ENCODE measurements at places on chromosomes 5 and 9.

GRCh38 chr9:13576101-13576500 lies 296.6 kb upstream of the MPDZ start:
- no peak for DNase-seq

DNA sequence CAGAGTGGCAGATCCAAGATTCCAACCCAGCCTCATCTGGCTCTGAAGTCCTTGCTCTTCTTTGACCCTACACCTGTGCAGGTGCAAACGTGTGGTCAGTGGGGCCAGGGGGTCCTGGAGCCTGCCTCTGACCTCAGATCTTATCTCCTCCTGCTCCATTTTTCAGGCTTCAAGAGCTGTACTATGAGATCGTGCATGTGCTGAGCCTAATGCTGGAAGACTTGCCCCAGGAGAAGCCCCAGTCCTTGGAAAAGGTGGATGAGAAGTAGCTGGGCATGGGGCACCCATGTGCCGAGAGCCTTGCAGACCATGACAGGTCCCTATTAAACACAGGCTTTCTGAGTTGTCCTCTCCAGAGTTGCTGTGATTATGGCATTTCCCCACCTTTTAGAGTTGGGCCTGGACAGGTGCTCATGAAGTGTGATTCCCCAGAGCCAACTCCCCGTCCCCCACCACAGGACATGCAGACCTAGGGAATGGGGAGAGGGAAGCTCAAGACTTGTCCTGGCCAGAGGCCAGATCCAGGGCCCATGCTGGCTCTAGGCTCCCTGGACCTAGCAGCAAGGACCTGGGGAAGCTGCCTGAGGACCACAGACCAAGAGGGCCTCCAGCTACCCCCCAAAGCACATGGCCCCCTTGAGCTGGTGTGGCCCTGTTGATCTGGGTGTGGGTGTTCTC lies 22.5 kb downstream of the PITX1 start:
- DNase-seq = no peak

- DNase-seq = no peak
Measured at GRCh38 chr9:137731947-137732813, 113.4 kb downstream of the EHMT1 start.

GRCh38 chr5:170338933-170339779 lies 41.6 kb upstream of the LCP2 start:
- peak; percentile 19 for DNase-seq

DNA sequence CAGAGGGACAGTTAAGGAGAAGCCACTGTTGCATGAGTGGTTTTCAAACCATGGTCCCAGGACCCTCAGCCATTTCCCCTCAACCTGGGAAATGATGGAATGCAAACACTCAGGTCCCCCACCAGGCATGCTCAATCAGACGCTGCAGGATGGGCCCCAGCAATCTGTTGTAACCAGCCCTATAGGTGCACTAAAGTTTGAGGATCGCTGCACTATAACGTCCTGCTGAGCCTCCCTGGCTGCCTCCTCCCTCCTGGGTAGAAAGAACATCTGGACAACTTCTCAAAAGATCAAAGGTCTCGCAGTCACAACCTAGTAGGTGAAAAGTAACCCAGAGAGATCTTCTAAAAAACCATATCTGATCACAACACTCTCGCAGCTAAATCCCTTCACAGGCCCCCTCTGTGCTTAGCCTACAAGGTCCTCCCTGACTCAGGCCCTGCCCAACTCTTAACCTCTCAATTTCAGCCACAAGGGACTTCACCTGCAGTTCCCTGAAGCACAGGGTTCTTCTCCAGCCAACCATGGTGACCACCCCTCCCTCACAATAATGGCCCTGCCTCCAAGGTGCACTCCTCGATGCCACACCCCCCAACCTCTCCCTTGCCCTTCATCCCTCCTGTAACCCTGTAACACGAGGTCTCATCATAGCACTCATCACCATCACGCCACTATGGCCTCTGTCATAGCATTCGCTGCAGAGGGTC lies 3.5 kb downstream of the SHB start:
- DNase-seq = no peak

DNA sequence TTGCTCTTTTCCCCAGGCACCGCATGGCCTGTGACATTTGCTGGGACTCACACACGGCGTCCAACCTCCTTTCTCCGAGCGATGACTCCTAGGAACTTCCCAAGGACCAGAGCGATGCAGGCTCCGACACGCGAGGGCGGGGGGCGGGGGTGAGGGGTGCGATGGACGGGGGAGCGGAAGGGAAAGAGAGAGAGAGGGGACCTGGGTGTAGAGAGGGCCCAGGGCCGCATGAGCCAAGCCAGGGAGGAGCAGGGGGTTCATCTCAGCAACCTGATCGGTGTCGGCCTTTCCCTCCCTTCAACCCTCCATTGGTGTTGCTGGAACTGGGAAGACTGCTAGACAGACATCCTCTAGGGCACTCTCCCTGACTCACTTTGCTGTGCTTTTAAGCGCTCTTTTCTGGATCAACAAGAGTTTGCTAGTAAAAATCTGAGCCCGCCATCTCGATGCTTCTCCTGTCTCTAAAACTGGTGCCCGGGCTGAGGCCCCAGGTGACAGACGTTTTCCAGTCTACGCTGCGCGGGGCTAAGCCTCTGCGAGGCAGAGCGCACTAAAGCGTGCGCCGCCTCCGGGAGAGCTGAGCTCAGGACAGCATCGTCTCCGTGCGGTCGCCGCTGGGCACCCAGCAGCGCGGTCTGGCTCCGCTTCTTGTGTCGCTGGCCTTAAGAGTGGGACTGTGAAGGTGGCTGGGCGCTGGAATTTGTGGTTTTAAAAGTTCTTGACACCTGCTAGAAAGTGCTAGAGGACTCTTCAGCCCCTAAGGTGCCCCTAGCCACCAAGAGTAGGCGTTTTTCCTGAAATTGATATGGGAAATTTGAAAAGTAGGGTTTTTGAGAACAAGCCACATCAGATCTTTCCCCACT lies 1.0 kb upstream of the TSLP start:
- no peak for DNase-seq

- DNase-seq = no peak
Measured at GRCh38 chr5:1068895-1069719, 42.8 kb downstream of the SLC12A7 start.

DNA sequence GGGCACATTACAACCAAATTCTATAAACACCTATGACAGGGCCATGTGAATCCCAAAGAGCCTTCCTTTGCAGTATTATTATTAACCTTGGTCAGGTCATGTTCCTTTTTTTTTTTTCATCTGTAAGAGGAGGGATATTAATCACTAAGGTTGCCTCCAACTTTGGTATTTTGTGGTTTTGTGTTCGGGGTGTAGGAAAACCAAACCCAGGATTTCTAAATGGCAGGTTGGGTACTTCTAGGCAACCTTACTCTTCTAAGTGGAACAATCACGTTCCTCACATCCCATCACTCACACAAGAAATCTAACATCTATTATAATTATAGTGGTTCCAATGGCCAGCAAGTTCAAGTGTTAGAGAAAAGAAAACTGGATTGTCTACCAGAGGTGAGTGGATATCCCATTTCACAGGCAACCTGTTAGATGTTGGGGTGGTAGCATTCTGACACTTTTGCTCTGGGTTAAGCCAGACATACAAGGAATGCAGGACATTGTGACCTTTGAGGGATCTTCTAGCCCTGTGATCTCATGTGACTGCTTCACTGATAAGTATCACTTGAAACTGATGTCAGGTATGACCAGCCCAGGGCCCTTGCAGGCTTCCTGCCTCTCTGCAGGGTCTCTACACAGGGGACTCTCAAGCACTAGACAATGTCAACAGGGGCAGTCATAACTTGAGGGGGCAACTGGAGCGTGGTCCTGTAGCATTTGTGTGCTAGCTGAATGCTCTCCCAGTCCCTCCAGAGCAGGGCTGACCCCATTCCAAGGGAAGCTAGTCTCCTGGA lies 126.2 kb upstream of the VLDLR start:
- DNase-seq = no peak

DNA sequence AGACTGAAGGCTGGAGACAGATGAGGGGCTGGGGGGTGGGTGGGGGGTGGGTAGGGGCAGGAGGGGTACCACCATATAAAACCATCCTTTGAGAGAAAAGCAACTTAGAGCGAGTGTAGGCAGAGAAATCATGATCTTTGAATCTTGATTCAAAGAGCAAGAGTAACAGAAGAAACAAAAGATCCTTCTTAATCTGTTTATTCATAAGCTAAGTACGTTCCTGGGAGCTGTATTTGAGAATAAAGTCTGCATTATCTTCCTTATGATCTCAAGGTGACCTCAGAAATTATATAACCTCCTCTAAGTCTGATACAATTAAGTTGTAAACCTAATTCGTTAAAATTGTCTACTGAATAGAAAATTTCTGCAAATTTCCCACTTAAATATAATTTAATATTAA lies 558.8 kb downstream of the NR2F1-AS1 start:
- no peak for DNase-seq

DNA sequence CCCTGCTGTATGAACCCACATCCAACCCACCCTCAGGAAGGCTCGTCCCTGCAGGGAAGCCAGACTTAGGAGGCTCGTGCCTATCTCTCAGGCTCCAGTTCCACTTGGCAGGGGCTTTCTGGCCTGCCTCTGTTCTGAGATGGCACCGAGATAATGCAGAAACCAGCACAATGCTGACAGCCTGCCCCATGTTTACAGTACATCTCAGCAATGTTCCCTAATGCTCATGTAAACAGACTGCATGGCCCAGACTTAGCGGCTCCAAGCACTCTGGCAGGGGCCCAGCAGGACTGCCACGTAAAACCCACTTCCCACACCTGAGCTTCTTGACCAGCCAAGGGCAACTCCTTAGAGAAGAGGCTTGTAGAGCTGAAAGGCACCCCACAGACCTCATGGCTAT lies 499.5 kb upstream of the BRINP1 start:
- DNase-seq = no peak

GRCh38 chr5:27266184-27266583 lies 227.8 kb upstream of the CDH9 start:
- no peak for DNase-seq

DNA sequence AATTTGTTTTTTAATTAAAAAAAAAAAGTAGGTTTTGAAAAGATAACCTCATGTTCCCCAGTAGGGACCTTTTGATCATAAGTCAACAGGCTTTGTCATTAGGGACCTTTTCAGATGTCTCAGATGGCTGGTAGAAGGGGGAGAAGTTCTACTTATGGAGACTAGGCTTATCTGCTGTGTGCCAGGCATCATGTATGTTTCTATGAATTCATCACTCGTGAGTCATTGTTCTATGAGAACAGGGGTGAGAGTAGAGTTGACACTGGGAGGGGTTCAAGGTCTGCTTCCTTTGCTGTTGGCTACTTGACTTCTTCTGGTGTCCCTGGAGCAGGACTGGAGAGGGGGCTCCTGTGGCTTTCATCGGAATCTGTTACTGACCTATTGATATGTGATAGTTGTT lies 138.8 kb downstream of the KDM4C start:
- no peak for DNase-seq

- no peak for DNase-seq
Measured at GRCh38 chr9:22700171-22700570, 253.5 kb downstream of the DMRTA1 start.

DNA sequence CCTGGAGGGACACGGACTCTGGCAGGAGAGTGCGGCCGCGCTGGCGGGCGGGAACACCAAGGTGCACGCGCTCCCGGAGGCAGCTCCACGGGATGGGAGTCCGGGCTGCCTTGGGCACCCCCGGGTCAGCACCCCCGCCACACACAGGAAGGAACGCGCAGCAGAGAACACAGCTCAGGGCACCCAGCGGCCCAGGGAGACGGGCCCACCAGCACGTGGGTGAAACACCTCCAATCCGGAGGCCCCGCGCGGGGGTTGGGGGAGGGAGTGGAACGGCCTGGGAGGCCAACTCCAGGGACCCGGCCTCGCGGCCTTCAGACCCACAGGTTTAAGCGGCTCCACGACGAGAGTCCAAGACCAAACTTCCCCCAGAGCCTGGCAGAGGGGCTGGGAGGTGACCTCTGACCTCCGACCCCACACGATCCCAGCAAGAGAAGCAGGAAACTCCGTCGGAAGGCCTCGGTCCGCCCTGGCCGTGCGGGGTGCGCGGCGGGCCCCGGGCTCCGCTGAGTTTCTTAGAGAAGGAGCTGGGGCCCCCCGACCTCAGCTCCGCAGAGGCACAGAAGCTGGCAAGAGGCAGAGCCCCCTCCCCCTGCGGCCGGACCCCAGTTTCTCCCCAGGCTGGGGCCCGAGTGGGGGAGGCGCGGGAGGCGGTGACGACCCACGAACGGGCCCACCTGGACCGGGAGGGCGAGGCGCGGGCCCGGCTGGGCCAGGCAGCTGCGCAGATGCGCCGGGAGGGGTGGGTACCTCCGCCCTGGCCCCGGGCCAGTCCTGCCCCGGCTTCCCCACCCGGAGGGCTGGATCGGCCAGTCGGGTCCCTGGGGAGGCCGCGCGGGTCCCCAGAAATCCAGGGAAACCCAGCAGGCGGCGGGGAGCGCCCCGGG lies 851 bp downstream of the NACC2 start:
- DNase-seq = no peak

DNA sequence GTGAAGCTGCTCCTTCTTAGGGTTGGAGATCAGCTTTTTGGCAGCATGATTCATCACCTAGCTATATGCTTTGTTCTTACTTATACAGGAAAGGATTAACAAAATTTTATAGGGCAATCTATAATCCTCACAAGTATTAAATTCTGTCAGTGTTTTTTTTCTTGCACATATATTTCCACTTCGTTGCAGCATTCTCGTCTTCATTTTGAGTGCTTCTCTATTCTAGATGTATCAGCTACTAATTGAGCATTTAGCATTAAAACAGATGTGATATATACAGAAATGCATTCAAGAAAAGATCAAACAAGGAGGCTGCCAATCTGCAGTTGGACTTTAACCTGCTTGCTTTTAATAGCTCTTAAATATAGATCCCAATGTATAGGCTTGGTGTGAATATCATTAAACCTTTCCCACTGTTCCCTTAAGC lies 3.6 kb upstream of the CTXN3 start:
- no peak for DNase-seq

GRCh38 chr9:81002242-81002641 lies 687.1 kb downstream of the TLE1 start:
- no peak for DNase-seq

DNA sequence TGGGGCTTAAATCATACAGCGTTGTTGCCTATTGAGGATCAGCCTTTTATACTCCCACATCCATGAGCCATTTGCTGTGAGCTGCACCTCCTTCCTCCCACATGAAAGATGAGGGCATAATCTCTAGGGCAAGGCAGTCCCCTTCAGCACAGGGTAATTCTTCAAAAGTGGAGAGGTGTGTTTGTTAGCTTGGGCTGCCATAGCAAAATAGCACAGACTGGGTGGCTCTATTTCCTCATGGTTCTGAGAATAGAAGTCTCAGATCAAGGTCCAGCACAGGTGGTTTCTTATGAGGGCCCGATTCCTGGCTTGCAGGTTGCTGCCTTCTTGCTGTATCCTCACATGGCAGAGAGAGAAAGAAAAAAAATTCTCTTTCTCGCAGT lies 121.8 kb upstream of the SLC12A2 start:
- DNase-seq = no peak

- DNase-seq = no peak
Measured at GRCh38 chr5:55021821-55022220, 2.2 kb upstream of the GZMK start.

- DNase-seq = no peak
Measured at GRCh38 chr9:122059955-122060324, 33.2 kb downstream of the TTLL11 start.

DNA sequence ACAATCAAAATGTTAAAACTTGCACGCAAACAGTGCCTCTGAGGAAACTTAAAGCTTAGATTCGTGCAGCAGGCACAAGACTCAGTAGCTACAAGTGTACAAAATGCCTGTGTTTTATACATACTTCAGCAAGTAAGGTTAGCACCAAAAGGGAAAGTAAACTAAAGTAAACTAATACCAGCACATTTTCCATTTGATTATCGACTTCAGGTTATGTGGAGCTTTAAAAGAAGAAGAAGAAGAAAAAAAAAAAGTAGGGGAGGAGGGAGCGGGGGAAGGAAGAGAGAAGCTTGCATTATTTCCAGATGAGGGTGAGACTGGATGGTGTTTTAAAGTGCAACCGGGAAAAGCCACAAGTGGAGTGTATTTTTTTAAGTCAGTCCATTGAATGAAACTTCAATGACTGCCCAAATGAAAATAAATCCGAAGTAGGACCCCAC lies 596 bp upstream of the ADAMTS6 start:
- no peak for DNase-seq
